ENCODE measurements at places on chromosomes 12 and 14.

DNA sequence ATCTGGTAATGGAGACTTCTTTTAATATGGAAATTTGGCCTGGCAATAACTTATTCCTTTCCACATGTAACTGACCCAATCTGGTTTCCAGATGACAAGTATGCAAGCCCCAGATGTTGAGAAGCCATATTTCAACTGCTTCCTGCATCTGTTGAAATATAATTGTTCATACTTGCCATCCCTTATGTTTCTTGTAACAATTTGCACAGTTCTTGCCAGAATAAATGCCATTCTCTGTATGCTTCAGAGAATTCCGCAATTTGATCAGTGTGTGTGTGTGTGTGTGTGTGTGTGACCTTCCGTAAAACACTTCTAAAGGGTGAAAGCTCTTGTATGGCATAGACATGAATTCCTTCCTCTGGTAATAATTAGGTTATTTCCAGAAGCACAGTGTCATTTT lies 1.8 kb upstream of the CLEC2A start:
- no peak for DNase-seq

DNA sequence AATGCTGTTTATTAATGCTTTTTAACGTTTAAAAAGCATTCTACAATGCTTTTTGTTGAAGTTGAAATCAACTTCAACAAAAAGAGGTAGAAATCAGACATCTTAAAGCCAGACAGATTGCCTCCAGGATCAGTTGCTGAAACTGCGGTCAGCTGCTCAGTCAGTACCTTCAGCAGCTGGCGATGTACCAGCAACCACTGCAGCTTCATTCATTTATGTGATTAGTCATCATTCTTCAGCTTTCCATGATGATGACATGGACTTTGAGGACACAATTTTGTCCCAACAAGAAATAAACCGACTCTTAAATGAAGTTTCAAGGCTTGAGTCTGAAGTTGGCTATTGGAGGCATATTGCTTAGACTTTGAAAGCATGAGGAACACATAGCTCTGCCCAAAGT lies 31.5 kb upstream of the NUAK1 start:
- DNase-seq, result no peak

DNA sequence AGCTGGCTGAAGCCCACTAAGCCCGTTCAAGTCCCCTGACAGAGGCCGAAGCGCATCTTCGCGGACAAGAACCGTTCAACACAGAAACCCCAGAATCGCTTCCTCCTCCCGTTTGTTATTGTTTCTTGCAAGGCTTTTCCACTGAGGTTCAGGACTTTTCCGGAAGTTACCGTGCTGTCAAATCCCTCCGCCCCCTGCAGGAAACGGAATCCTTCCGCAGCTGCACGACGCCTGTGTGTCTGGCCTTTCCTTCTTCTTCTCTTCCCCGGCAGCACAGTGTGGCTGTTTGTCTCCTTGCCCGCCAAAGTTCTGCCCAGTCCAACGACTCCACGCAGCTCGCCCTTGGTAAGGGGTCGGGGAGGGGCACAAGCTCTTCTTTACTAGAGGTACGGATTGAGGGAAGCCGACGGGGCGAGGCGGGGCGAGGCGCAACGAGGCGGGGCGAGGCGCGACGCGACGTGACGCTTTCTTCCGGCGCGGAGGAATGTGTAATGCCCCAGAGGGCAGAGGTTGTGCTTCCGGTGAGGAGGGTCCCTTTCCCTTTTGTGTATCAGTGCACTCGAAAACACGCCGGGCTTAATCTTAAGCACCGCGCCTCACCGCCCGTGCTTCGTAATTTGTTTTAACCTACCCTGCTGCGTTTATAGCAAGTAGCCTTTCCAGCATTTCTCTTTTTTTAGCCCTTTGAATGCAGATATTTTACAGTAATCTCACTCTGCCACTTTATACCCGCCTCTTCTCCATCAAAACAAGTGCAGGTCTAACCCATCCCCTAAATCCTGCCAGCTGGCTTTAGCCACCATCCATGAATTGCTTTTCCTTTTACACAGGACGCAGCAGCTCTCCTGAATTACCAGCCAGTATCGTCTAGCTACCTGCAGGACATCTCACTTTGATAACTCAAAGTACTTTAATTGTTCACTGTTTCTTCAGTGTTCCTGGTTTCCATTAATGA lies at the start of gene KDM5A:
TSS of gene KDM5A (minus strand) at position 179 of the 955 bp plus-strand sequence. CDS start 229 bp downstream, outside the sequence.
- DNase-seq, result peak; percentile 79

DNA sequence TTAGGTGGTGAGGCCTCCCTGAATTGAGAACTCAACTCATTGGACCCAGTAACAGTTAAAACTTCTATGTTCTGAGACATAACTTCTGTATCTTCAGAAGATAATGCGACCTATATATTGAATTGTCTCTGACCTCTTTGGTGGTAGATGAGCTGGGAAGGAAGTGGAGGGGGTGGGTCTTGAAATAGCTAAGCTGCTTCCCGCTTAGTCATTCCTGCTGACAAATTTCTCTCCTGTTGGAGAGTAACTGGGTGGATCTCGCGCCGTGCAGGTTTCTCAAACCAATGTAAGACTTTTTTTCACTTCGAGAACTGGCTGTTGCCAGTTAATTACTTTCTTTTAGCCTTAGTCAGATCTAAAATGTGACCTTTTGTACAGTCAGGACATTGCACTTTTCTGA lies 100.8 kb downstream of the PPHLN1 start:
- no peak for DNase-seq

GRCh38 chr14:23524954-23525353 lies 26.6 kb downstream of the ZFHX2 start:
- DNase-seq, result no peak

DNA sequence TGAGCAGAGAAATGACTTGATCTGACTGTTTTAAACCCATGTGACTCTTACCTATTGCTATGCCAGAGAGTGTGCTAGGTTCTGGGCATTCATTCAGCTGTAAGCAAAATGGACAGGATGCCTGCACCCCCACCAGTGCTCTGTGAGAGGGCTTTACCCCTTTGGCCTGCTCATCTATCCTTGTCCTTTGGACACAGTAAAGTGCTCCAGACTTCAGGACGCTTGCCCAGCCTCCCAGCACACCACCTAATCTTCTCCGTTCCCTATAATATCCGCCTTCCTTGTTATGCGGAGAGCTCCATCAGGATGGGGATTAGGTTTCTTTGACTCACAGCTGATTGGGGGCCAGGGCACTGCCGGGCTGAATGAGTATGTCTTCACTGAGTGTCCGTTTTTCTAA lies 4.4 kb upstream of the ZNF839 start:
- no peak for DNase-seq

- DNase-seq, result no peak
These were observed 31.3 kb downstream of the SLC38A1 start for GRCh38 chr12:46237371-46238045.

GRCh38 chr14:95227279-95227860 lies 70.0 kb upstream of the DICER1 start:
- DNase-seq, result no peak

DNA sequence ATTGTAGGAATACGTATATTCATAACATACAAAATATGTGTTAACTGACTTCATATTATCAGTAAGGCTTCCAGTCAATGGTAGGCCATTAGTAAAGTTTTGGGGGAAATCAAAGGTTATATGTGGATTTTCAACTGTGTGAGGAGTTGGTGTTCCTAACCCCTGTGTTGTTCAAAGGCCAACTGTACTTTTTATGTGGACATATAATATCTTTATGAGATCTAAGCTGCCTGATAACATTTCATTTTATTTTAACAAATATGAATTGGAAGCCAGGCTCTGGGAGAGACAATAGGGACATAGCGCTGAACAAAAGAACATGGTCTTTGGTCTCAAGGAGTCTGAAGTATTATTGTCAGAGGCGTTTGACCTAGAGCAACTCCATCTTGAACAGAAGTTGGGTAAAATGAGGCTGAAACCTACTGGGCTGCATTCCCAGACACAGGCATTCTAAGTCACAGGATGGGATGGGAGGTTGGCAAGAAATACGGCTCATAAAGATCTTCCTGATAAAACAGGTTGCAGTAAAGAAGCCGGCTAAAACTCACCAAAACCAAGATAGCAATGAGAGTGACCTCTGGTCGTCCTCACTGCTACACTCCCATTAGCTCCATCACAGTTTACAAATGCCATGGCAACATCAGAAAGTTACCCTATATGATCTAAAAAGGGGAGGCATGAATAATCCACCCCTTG lies 147.2 kb downstream of the KSR2 start:
- DNase-seq, result no peak

DNA sequence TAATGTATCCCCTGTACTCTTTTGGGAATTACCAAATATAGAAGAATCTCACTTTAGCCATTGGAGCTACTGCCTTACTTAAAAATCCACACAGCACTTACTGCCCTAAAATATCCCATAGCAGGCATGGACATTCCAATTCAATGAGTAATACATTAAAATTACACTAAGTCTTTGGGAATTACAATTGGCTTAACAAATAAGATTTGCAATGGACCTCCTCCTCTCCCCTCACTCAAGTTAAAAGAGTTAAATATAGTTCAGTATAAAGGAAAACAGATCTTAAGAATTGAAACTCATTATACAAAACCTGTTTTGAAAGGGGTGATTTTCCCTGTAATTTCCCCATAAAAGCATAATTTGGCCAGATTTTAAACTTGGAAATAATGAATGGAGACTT lies 477.1 kb downstream of the SLC16A7 start:
- no peak for DNase-seq

DNA sequence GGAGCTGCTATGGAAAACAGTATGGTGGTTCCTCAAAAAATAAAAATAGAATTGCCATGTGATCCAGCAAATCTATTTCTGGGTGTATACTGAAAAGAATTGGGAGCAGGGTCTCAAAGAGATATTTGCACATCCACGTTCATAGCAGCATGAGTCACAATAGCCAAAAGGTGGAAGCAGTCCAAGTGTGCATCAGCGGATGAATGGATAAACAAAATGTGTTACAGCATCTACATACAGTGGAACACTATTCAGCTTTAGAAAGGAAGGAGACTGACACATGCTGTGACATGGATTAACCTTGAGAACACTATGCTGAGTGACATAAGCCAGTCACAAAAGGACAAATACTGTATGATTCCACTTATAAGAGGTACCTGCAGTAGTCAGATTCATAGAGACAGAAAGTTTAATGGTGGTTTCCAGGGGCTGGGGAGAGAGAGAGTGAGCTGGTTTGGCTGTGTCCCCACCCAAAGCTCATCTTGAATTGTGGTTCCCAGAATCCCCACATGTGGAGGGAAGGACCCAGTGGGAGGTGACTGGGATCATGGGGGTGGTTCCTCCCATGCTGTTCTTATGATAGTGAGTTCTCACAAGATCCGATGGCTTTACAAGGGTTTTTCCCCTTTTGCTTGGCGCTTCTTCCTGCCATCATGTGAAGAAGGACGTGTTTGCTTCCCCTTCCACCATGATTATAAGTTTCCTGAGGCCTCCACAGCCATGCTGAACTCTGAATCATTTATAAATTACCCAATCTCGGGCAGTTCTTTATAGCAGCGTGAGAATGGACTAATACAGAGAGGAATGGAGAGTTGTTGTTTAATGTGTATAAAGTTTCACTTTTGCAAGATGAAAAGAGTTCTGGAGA lies 17.6 kb upstream of the TBC1D30 start:
- no peak for DNase-seq

GRCh38 chr12:91639327-91639726 lies 456.7 kb upstream of the DCN start:
- no peak for DNase-seq
